Smooth muscle cell of the brain vasculature (primary cell): ENCODE measurements at places on chromosomes 4 and X.

DNA sequence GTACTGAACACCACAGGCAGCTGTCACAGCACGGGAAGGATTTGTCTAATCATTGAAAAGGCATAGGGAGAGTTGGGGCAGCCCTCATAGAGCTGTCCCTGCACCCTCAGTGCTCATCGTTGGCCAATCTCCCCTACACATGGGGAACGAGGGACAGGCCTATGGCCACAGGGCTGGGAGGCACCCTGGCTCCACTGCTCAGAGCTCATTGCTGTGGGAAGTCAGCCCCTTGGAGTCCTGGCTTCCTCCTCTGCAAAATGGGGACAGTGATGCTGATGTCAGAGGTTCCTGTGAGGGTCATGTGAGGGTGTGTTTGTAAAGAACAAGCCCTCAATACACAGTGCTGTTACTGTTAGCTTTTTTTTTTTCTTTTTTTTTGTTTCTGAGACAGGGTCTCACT is 19.3 kb upstream of the HTRA3 start:
- DNase-seq: no peak

DNA sequence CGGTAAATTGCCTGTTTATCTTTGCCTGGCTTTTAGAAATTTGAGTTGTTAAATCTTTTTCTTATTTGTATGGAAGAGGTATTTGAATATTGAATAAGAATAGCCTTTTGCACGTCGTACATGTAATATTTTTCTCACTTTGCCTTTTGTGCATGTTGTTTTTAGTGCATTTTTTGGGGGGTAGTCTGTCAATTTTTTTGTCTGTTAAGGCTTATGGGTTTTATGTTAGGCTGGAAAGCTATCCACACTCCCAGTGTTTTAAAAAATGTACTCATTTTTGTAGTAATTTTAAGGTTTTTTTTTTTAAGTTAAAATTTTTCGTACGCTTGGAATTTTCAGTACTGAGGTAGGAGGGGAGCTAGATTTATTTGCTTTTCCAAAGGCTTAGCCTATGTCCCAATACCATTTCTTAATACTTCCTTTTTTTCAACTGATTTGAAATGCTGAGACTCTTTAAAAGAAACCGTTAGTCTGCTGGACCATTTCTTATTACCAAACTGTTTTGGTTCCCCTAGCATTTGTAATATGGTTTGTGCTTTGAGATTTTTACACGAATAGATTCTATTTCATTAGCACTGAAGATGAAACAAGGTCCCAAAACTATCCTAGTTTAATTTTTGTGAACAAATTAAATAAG is 1.3 kb downstream of the HERC5 start:
- DNase-seq: no peak

DNA sequence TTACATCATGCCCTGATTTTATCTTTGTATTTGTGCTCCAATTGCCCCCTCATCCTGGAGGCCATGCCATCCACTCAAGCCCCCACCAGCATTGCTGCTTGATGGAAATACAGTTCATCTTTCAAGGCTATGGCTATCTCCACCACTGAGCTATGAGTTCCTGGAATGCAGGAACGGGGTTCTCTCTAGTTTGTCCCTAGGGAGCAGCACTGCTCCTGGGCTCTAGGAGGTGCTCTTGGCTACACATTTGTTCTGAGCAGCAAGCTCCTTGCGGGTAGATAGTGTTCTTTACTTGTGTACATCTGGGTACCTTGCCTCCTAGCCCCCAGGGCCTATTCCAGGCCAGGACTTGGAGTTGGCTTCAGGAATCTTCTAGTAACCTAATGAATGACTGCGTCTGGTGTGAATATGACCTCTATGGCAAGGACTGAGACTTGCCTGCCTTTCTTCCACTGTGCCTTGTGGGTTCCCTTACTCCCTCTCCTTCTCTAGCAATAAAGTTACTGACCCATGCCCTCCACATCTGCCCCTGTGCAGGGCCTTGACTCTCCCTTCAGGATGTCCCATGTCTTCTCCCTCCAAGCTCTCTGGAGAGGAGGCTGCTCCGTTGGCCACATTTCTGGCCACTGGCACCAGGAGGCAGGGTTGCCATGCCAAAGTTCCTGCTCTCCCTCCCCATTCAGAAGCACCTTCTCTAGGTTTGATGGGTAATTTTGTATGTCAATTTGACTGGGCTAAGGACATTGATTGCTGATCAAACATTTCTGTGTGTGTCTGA is 7.6 kb downstream of the CITED1 start:
- DNase-seq: no peak

DNA sequence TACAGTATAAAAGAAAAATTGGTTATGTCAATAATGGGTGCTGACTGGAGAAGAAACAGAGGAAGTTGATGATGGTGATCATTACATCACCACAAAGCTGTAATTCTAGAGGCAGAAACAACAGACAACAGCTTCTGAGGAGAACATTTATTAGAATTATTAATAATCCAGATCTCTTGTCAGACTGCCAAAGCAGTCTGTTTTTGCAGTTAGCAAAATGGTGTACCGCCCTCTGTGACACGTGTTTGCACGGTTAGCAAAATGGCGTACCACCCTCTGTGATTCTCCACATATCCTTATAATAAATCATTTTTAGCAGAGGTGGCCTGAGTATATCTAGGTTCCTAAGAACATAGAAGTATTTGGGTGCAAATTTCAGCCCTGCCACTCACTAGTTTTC is 154.0 kb upstream of the TENT5D start:
- DNase-seq: no peak

- DNase-seq: no peak
These were observed 169.7 kb downstream of the PDHA2 start for GRCh38 chr4:96009427-96010119.

- no peak for DNase-seq
These were observed 327.1 kb downstream of the PAPSS1 start for GRCh38 chr4:107392951-107393350.

GRCh38 chrX:20461576-20461975 is 194.9 kb upstream of the RPS6KA3 start:
- DNase-seq: no peak

- DNase-seq: no peak
These were observed 56.6 kb downstream of the SPRY1 start for GRCh38 chr4:123453061-123453680.

DNA sequence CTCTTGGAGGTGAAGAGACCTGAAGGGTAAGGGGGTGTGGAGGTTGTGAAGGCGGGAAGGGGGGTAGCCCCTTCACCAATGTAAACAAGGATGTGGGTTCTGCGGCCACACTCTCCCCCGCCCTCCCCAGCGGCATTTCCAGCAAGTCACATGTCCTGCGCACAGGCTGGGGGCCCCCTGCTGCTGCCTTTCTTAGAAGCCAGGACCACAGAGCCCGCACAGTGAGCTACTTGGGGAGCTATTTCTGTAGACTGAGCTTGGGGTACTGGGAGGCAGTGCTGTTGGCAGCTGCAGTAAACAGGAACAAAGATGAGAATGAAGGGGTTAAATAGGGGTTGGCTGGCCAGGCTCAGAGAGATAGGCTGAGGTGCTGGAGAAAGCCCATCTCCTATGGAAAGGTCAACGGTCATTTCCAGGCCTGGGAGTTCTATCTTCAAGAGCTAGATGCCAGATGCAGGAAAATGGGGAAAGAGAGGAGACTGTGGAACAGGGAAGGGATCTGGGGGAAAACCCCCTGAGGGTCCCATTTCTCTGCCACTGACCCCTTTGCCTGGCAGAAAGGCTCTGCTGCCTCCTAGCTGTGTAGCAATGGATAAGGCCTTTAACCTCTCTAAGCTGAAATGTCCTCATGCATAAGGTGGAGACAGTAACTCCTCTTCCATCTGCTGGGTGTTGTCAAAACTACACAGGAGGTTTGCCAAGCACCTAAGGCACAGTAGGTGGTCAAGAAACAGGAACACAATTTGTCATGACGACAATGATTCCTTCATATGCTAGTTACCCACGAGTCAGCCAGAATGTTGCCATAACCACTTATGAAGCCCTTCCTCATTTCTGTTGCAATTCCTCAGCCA is 18.5 kb upstream of the PIM2 start:
- DNase-seq: no peak

DNA sequence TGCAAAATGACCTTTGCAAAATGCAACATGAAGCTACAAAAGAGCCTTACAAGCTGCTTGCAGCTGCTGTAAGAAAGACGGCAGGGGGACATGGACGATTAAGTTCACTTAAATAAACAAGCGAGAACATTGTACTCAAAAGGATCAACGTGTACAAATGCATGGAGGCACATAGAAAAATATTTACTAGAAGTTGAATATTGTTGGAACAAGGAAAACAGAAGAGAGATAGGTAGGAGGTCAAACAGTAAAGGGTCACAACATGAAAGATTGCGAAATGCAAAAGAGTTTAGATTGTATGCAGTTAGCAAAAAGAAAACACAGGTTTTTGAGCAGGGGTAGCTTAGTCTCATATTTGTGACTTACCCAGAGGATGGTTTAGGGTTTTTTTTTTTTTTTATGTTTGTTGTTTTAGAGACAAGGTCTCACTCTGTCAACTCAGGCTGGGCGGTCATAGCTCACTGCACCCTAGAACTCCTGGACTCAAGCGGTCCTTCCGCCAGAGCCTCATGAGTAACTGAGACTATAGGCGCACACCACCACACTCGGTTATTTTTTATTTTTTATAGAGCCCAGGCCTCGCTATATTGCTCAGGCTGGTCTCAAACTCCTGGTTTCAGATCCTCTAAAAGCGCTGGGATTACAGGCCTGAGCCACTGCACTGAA is 1.4 kb upstream of the PHF8 start:
- no peak for DNase-seq

DNA sequence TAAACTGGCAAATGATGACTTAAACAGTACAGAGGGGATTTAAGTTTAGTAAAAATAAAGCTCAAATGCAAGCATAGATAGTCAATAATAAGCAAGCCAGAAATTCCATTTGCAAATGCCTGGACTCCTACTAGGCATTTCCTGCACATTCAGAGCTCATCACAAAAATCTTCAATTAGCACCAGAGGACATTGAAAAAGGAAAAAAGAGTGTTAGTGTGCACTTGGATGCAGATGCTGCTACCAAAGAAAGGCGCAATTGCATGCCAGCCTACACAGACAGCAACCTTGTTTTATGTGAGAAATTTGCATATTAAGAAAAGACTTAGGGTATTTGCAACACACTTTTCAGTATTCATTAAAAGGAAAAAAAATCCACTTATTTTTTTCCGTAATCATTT is 282.1 kb downstream of the GRIA2 start:
- no peak for DNase-seq

GRCh38 chr4:110787109-110787508 is 164.2 kb upstream of the PITX2 start:
- DNase-seq: no peak

GRCh38 chr4:19329631-19330030 is 922.1 kb upstream of the SLIT2 start:
- DNase-seq: no peak

DNA sequence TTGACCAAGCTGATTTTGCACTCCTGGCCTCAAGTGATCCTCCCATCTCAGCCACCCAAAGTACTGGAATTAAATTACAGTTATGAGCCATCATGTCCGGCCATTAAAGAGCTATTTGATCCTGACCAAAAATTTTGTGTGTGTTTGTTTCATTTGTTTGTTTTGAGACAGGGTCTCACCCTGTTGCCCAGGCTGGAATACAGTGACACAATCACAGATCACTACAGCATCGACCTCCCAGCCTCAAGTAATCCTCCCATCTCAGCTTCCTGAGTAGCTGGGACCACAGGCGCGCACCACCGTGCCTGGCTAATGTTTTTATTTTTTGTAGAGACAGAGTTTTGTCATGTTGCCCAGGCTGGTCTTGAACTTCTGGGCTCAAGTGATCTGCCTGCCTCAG is 82.9 kb upstream of the RBPJ start:
- no peak for DNase-seq

DNA sequence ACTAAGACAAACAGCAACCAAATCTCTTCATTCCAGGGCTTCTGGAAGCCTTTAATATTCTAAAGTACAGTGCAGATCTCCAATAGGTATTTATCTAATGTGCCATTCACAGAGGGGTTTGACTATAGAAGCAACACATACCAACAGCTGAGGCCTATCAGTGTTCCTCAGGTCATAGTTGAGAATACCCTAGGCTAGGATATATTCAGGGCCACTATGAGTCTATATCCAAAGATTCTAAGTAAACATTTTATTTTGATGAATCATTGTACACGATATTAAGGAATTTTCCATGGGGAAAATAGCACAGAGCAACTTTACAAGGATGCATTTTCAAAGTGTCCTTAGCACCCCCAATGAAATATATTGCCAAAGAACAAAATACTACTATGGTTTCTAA is 9.7 kb downstream of the SMIM10 start:
- no peak for DNase-seq

GRCh38 chrX:149937871-149938426 is 342 bp downstream of the EOLA2 start:
- DNase-seq: no peak

- peak; percentile 3 for DNase-seq
These were observed 255.4 kb downstream of the TLL1 start for GRCh38 chr4:166128403-166128802.

- DNase-seq: no peak
These were observed 8.2 kb downstream of the TNIP3 start for GRCh38 chr4:121155893-121156292.

DNA sequence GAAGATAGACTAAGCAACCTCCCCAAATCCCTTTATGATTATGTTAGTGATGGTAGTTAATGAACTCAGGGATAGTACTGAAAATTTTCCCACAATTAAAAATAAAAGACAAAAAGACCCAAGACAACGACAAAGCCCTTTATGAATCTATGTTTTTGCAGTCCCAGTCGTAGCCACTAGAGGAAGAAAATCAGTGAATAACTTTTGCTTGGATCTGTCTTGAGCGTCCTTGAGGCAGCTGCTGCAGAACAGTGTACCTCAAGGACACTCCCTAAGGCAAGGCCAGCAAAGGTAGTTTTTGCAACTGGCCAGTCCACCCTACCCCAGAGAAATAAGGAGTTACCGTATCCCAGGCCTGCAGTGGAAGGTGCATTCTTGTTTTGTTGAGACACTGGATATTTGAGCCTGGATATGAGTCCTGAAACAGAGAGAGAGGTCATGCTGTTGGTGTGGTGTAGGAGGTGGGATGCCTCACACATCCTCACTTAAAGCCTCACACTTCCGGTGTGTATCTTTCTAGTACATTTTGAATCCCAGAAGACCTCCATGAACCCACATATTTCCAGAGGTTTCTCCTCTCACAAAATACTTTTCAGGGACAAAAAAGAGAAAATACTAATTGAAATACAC is 8.7 kb upstream of the TIMM8A start:
- DNase-seq: no peak

GRCh38 chr4:12778191-12778590 is 705.9 kb downstream of the RAB28 start:
- no peak for DNase-seq

- DNase-seq: no peak
These were observed 15.0 kb downstream of the SRPX2 start for GRCh38 chrX:100658941-100659381.

DNA sequence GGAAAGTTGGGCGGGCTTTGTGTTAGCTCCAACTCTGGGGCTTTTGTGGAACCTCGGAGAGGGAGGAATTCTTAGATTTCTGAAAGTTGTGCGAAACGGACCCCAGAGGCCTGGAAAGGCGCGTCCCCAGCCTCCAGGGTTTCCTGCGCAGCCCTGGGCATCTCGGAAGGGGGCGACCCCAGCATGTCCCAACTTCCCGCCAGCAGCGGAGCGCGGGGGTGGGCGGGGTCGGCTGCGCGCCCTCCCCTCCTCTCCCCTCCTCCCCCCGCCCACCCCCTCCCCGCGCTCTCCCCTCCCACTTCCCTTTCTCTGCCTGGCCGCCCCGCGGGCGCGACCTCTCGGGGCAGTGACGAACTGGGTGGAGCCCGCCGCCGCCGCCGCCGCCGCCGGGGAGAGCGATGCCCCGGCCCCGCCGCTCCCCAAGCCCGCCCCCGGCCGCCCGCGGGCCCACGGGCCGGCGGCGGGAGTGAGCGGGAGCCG is 16.8 kb downstream of the PTTG2 start:
- no peak for DNase-seq
